ENCODE measurements at places on chromosomes 7 and 10.

DNA sequence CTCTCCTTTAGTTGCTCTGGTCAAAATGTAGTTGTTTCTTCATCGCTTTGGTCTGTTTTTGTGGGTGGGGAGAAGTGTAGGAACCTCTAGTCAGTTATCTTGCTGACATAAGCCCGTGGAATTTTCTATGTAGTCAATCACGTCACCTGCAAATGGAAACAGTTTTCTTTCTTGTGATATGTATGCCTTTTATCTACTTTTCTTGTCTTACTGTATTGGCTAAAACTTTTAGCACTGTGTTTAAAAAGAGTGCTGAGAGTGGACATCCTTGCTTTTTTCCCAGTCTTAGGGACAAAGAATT lies 42.3 kb downstream of the AKR1E2 start:
- DNase-seq: no peak

- DNase-seq: no peak
Observed at GRCh38 chr10:52672880-52673279, 99.7 kb downstream of the MBL2 start.

DNA sequence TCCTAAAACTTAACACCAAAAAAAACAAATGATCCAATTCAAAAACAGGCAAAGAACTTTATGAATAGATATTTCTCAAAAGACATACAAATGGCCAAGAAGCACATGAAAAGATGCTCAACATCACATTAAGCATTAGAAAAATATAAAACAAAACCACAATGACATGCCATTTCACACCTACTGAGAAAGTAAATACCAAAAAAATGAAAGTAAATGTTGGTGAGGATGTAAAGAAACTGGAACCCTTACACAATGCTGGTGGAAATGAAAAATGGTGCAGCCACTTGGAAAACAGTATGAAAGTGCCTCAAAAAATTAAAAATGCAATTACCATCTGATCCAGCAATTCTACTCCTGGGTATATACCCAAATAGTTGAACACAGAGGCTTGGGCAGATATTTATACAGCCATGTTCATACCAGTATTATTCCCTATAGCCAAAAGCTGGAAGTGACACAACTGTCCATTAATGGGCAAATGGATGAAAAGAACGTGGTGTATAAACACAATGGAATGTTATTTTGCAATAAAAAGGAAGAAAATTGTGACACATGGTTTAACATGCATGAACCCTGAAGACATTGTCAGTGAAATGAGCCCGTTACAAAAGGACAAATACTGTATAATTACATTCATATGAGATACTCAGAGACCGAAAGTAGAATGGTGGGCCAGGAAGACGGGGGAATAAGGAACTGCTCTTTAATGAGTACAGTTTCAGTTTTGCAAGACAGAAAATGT lies 89.0 kb downstream of the JMJD1C start:
- no peak for DNase-seq

GRCh38 chr7:99409806-99410205 lies 1.0 kb downstream of the BUD31 start:
- DNase-seq: no peak

GRCh38 chr10:51073453-51074237 lies 642 bp upstream of the PRKG1 start:
- DNase-seq: no peak

Data from cortex of kidney (tissue), 1 donor.